ENCODE measurements at places on chromosomes 3 and 15.

- DNase-seq = no peak
Observed at GRCh38 chr15:51335087-51335486, 3.3 kb downstream of the CYP19A1 start.

GRCh38 chr3:163916596-163917560 is 1161.4 kb downstream of the SI start:
- no peak for DNase-seq

GRCh38 chr3:133676336-133677118 is 14.8 kb upstream of the TOPBP1 start:
- DNase-seq = no peak

GRCh38 chr15:81400640-81401236 is 26.7 kb upstream of the TMC3 start:
- peak; percentile 34 for DNase-seq

Data from CD4-positive, alpha-beta T cell treated with Interleukin-6 at 100 ng/mL for 8 hours (primary cell).